ENCODE measurements at places on chromosomes 2 and 18. TPM values are rescaled to one million over a fixed set of nuclear protein-coding genes. Genes with fewer than 3 reads are reported as not detected.

DNA sequence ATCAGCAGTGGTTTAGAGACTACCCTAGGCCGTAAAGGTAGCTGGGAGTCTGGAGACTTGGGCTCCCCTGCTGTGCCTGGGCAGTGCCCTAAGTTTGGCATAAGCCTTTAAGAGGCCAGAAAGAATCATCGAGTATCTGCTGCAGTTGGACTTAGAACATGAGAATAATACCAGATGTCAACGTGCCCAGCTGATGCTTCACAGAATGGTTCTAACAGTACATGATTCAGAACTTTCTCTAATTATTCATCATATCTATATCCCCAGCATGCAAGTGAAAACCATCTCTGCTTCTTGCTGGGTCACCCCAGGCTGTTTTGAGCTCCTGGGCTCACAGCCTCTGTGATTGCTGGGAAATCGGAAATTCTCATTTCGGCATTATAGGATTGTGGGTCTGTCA lies 118.1 kb downstream of the NCK2 start:
- DNase-seq = no peak

Gene KIAA2012
- under 0.01 TPM for total RNA-seq

- no peak for DNase-seq
These were observed 112.7 kb upstream of the CTDP1 start for GRCh38 chr18:79566771-79567431.

Gene GLS
- 279 TPM for total RNA-seq

Gene CELF4
- not detected for total RNA-seq

- no peak for DNase-seq
These were observed 480.8 kb upstream of the KLHL29 start for GRCh38 chr2:22904126-22904684.

Gene RNF125
- under 0.01 TPM for total RNA-seq

DNA sequence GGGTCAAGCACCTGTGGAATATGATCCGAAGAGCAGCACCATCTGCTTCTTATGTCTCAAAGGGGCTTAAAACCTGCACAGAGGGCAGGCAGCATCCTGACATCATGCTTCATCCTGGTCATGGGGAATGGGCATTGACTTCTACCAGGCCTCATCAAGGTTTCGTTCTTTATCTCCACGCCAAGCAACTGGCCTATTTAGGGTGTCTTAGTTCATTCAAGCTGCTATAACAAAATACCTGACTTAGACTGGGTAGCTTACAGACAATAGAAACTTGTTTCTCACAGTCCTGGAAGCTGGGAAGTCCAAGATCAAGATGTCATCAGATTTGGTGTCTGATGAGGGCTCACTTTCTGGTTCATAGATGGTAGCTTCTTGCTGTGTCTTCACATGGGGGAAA lies 69.4 kb downstream of the MYO3B start:
- no peak for DNase-seq

GRCh38 chr2:112679484-112679883 lies 33.7 kb downstream of the SLC20A1 start:
- DNase-seq = no peak

DNA sequence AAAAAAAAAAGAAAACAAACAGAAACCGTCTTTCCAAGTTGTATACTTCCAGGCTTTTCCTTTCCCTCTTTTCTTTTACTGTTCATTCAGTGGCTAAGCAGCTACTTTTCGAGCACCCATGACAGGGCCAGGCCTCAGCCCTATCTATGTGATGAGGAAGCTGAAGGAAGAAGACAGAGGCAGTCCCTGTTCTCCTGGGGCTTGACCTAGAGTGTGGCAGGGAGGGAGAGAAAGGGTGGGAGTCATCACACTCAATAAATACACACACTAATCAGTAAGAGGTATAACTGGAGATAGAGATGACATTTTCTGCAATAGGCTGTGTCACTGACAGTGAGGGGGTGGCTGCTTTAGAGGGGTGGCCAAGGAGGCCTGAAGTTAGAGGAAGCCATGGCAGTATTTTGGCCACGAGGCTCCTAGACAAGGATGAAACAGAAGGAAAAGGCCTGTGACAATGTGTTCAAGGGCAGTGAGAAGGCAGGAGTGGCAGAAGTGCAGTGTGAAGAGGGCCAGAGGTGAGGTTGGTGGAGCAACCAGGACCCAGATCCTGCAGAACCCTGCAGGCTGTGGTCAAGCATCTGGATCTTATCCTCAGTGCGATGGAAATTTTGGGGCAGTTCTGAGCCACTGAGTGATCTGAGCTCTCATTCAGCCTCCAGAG lies 131.8 kb upstream of the TTC39C start:
- DNase-seq = no peak

- no peak for DNase-seq
These were observed 8.2 kb downstream of the MXD1 start for GRCh38 chr2:69923116-69923515.

- no peak for DNase-seq
These were observed 3.3 kb upstream of the SATB2 start for GRCh38 chr2:199460846-199461710.

Measured in IMR-90 (cell line).